NCI-H510A treated with DMSO at 0.1 percent for 48 hours (cell line): ENCODE measurements at places on chromosomes 2 and 18.

GRCh38 chr2:48851161-48851560, 95.6 kb upstream of the LHCGR start:
- DNase-seq = no peak

DNA sequence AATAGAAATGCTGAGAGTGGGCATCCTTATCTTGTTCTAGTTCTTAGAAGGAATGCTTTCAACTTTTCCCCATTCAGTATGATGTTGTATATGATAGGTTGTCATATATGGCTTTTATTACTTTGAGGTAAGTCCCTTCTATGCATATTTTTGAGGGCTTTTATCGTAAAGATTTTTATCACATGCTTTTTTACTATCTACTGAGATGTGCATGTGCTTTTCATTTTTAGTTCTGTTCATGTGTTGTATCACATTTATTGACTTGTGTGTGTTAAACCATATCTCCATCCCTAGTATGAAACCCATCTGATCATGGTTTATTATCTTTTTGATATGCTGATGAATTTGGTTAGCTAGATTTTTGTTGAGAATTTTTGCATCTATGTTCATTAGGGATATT, 1008.8 kb downstream of the CNTNAP5 start:
- DNase-seq = no peak

- no peak for DNase-seq
Measured at GRCh38 chr18:48901145-48902022, 49.4 kb downstream of the SMAD7 start.

- no peak for DNase-seq
Measured at GRCh38 chr18:48548921-48549320, 10.1 kb downstream of the CTIF start.

- no peak for DNase-seq
Measured at GRCh38 chr2:26395394-26395793, 6.3 kb upstream of the DRC1 start.

DNA sequence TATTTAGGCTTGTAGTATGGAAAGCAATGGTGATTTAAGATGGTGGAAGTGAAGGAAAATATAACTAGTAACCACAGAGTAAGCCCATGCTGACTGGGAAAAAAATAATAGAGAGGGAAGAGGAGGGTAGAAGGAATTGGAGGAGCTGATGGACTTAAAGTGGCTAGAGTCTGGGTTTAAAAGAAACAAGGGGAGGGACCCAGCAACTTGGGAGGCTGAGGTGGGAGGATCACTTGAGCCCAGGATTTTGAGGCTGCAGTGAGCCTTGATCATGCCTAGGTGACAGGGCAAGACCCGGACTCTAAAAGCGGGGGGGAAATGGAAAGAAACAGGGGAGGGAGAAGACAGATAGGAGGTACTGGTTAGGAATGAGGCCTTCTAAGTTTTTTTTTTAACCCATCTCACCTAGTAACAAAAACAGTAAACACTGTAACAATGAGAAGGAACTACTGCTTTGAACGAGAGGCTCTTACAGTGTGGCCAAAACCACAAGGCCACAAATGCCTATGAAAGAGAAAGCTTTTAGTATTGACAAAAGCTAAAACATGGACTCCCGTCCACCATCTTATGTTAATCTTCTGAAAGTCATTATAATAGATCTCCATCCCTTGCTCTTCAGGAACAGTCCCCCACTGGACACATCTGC, 26.6 kb downstream of the METTL8 start:
- DNase-seq = no peak

- no peak for DNase-seq
Measured at GRCh38 chr2:96092951-96093350, 23.4 kb downstream of the ADRA2B start.

DNA sequence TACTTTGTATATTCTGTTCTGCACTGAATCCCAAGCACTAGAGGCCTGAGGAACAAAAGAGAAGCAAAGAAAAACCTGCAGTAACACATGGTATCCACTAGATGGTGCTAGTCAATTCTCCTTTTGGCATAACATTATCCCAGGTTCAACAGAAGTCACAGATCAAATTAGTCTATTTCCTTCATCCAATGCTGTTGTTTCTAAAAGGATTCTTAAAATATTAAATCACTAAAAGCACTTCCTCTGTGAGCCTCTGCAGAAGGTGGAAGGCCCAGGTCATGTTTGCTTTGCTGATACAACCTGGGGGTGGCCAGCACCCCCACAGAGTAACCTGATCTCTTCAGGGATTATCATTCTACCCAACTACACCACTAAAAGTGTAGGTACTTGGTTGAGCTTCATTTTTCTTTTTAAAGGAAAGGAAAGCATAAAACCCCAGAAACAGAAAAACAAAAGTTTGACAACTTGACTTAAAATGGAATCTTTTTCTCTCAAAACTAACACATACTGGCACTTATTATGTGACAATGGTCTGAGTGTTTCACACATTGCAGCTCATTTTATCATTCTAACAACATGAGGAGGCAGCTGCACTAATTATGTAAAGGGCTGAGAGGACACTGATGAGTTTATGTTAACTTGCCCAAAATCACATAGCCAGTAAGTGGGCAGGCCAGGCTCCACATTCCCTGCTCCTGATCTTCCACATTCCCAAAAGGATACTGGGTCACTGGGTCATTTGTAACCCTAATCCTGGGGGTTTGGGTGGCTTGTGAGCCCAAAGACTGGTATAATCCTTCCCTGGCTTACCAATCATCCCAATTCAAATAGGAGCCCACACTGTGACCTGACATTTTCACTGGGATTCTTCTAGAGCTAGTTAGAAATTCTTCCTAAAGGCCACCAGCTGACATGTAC, 66.8 kb upstream of the DNER start:
- DNase-seq = peak; percentile 89

DNA sequence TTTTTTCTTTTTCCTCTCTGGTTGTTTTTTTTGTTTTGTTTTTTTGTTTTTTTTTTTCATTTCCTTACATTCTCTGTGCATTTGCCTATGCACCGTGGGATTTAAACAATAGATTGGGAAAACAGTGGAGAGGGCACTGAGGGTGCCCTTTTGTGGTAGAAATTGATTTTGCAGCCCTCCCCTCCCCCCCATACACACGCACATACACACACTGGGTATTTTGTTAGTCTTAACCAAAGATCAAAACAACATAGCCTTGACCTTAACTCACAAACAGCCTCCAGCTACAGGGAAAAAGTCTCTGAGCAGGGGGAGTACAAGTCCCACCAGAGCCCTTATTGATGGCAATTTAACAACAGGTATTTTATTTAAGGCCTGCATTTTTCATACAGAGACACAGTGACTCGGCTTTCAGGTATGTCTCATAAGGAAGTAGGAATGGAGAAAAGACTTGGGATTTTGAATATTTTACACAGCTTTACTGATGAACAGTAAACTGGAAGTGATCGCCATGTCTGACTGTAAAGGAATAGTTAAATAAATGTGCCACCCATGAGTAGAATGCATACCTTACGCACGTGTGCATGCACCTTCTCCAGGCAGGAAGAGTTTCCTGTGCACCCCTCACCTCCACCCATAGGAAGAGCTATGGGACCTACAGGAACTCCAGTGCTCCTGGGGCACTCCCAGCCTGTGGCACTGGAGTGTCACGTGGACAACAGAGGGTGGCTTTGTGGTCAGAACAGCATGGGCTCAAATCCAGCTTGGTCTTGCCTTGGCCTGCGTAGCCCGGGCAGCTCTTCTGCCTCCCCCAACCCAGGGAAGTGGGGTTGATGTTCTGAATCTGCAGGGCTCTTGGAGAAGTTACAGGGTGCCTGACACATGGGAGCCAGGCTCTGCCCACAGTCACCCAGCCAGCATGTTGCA, 266.4 kb downstream of the ANAPC1 start:
- DNase-seq = no peak

GRCh38 chr2:171109571-171109970, 51.1 kb downstream of the TLK1 start:
- no peak for DNase-seq

GRCh38 chr2:121825003-121825950, 69.8 kb downstream of the TSN start:
- DNase-seq = peak; percentile 94
